ENCODE measurements at places on chromosomes 7 and 10.

- no peak for DNase-seq
Measured at GRCh38 chr10:6563731-6564130, 16.3 kb downstream of the PRKCQ start.

GRCh38 chr10:127833804-127834203 lies 58.9 kb downstream of the CLRN3 start:
- no peak for DNase-seq

DNA sequence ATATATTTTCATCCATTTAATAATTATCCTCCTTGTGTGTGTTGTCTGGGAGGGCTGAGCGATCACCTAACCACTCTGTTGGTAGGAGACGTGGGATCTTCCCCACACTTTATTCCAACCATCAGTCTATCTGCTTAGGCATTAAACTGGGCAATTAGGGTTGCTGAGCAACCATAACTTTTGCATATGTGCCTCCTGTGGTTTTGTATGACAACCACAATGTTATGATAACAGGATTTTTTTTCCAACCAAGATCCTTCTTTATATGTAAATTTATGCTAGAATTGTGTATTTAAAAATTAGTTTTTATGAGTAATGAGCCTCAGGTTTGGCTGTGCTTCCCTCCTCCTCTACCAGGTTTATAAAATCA lies 495.0 kb upstream of the MGMT start:
- DNase-seq, result no peak

DNA sequence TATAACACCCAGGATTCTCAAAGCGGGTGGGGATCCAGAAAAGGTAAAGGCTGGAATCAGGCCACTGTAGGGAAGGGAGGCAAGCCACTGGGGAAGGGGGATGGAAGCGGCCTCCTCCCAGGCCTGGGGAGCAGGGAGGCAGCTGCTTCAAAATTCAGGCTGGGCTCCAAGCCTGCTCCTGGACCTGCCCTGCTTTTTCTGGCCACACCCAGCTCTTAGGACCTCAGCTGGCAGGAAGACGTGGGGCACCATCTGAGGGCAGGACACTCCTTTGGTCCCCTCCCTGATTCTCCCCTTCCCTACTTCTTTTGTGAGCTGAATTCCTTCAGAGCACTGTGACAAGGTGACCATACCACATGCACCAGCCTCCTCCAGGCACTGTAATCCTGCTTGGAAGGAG lies 4.6 kb upstream of the LBX1 start:
- no peak for DNase-seq

GRCh38 chr10:63114031-63114814 lies 18.9 kb upstream of the NRBF2 start:
- peak; percentile 71 for DNase-seq

DNA sequence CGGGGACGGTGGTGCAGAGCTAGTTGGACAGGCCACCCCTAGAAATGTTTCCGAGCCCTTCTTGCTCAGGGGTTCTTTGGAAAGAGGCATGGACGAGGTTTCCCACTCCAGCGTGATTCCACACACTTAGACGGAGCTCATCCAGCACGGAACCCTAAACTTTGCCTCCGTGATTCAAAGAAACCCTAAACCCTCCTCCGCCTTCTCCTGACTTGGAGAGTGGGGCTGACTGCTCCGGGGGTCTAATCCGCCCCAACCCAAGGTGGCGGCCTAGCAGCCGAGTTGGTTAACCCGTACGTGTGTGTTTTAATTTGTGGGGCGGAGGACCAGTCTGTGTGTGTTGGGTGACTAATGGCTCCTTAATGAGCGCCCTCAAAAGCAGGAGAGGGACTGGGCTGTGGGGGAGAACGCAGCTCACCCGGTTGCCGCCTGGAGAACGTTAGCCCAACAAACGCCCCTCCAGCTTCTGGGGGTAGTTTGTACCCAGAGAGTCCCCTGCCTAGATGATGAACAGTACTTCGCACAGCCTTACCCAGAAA lies 3.8 kb downstream of the NEUROG3 start:
- no peak for DNase-seq

- DNase-seq, result no peak
Measured at GRCh38 chr10:80485946-80486764, 32.0 kb downstream of the TSPAN14 start.

GRCh38 chr7:153190452-153190851 lies 430.9 kb downstream of the ACTR3B start:
- DNase-seq, result no peak

DNA sequence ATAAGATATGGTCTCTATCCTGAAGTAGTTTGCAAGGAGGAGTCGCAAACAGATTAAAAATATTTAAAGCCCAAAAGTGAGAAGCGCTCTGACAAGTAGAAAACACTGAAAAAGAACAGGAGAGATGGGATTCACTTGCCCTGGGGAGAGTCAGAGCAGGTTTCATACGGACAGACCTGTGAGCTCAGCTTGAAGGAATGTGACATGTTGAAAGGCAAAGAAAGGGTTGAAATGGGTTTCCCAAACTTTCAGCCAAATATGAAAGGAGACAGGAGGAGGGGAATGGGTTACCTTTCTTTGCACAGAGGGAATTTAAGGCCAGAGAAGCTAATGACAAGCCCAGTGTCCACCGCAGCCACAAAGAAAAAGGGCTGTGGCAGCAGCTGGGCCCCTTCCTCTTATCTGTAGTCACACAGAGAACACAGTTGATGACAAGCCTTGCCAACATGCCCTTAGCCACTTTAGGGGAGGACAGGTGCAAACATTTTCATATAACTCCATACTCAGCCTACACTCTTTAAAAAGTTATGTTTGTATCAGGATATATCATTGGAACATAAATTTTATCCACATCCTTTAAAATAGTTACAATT lies 14.9 kb downstream of the HOXA1 start:
- no peak for DNase-seq

DNA sequence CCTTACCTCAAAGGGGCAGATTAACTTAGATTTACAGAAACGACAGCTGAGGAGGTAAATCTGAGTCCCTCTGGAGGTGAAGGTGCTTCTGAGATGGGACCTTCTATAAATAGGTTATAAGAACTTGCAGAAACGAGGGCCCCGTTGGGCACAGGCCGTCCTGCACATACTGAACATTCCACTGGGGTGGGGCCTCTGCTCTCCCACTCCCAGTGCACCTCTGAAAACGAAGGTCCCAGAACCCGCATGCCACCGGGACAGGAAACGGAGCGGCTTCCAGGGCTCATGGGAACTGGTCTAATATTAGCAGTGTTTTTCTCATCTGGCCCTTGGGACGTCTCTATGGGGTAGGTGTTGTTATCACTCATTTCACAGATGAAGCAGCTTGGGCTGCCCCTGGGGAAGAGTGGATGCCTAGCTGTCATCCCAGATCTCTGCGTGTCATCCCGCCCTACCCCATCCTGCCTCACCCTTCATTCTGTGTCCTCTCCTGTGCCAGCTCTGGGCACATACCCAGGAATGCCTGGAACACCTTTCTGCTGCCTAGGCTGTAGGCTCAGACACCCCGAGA lies 19.6 kb downstream of the C10orf62 start:
- DNase-seq, result no peak

DNA sequence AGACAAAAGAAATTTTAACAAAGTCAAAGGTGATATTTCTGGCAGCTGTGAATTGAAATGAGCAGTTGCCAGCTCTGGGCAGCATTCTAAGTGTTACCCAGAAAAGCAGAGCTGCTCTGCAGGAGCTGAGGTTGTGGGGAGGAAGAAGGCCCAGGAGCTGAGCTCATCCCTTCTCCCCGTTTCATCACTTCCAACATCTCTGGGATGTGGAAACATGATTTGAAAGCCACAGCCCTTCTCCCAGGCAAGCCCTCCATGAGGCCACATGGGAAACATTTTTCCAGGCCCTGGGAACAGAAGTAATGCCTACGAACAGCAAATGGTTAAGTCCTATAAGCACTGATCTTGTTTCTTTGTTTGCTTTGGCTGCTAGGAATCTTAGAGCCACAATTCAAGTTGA lies 10.9 kb upstream of the DMBT1 start:
- DNase-seq, result no peak

DNA sequence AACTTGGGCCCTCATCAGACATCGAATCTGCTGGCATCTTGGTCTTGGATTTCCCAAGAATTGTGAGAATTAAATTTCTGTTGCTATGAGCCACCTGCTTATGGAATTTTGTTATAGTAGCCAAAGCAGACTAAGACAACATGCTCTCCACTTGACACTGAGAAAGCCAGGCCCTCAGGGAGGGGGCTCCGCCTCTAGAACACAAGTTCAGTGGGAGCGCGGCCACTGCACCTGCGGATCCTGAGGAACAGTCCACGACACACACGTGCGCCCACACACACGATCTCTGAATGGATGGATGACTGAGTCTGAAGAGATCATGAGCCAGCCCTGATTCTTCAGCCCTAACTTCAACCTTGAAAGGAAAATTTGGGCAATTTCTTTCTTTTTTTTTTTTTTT lies 73.7 kb downstream of the CTBP2 start:
- DNase-seq, result no peak

DNA sequence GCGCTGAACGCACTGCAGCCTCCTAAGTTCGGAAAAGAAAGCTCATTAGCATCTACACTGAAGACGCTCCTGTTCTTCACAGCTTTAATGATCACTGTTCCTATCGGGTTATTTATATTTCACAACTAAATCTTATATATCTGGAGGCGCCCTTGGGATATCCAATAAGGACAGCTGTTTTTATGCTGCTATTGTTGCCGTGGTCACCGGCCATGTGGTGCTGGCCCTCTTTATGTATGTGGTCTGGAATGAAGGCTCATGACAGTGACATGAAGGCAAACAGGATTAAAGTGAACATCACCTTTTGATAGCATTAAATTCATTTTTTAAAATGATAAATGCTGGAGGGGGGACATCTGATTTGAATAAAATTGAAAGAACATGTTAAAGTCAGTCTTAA lies 8.8 kb downstream of the BLVRA start:
- DNase-seq, result no peak

GRCh38 chr7:143013473-143013872 lies 13.5 kb downstream of the OR9A2 start:
- no peak for DNase-seq

GRCh38 chr10:37703833-37704382 lies 153.5 kb downstream of the ZNF248 start:
- DNase-seq, result peak; percentile 34

DNA sequence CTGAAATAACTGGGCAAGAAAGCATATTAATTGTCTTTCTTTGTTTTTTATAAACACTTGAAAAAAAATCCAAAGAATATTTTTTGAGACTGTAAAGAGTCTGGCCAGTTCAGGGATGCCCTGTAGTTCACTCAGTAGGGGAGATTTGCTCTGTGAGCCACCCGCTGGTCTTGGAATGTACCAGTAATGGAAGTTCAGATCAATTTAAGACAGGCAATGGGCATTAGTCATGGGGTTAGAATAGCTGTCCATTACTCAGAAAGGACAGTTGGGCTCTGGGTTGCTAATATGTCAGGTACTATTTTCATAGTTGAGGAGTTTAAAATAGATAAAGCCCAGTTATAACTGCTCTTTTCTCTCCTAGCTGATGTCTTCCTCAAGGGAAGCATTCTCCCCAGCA lies 38.7 kb downstream of the A1CF start:
- no peak for DNase-seq

GRCh38 chr10:15172306-15172840 lies 3.9 kb upstream of the NMT2 start:
- DNase-seq, result no peak

DNA sequence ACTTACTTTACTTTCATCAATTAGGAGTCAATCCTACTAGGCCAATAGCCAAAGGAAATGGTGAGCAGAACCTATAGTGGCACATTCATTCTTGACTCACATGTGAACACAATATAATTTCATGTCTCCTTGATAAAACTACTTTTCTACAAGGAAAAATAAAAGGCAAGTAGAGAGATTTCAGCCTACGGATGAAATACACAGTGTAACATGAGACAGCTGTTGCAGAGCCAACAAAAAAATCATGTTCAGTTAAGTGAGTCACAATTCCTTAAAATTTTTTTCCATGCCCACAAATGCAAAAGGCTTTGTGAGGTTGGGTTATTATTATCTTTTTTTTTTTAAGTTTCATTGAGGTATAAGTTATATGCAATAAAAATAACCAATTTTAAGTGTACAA lies 54.8 kb downstream of the GPR141 start:
- DNase-seq, result no peak

- DNase-seq, result no peak
Measured at GRCh38 chr7:82975811-82976468, 186.7 kb downstream of the PCLO start.

DNA sequence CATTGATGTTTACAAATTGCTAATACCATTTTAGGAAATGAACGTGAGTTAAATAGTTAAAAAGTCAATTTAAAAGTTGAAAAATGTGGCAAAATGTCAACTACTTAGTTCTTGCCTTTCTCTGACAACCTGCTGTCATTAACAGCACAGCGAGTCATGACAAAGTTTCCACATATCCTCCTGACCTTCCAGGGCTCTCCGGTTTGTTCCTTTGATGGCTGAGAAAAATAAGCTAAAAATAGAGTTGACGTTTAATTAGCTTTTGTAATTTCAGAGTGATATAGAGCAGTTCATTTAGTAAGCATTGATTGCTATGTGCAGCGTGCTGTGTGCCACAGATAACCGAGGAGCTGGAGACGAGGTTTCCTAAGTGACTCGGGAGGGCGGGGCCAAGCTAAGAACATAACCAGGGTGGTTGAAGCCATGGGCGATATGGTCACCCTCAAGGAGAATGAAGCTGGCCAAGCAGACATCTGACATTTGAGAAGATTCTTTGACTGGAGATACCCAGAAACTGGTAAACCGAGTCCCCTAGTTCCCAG lies 47.9 kb downstream of the OGDH start:
- no peak for DNase-seq

DNA sequence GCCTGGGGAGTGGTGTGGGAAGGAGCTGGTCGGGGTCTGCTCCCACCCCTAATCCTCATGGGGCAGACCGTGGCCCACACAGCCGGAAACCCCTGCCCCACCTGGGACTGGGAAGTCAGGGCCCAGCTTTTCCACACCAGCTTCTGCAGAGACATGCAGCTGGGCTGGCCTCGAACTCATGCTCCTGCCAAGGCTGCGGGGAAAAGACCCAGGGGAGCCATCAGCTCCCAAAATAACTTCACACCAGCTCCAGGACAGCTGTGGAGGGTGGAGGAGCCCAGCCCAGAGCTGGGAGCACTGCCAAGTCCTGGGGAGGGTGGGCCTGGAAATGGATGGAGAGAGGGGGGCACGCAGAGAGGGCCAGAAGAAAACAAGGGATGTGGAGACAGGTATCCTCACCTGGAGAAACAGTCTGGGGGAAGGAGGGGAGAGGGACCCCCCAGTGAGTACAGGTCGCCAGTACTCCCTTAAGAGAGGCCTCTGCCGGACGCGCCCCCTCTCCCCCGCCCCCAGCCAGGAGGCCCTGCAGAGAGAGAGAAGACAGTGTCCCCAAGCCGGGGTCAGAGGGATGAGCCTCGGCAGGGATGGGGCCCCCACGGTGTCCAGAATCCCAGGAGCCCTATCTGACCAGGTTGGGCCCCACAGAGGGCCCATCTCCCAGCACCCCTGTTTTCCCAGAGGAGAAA lies 11.5 kb upstream of the GRIFIN start:
- peak; percentile 91 for DNase-seq

- DNase-seq, result no peak
Measured at GRCh38 chr7:135843214-135843613, 94.6 kb upstream of the FAM180A start.

DNA sequence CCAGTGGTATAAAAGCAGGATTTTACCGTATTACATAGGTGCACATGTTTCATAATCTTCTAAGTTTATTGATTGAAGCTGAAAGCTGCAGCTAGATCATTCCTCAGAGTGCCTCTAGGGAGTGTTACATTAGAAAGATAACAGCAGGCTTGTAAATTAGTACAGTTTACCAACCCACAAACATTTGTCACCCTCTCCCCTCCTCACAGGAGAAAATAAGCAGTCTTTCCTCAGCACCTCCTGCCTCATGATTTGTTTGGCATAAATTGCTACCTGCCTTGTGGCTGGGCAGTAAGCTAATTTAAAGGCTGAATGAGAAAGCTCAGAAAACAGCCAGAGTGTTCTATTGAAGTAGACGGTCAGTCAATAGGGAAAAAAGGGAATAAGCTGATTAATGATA lies 74.2 kb downstream of the NXPH1 start:
- DNase-seq, result no peak
